Motor neuron (in vitro differentiated cells): ENCODE measurements at places on chromosomes 6 and 20.

DNA sequence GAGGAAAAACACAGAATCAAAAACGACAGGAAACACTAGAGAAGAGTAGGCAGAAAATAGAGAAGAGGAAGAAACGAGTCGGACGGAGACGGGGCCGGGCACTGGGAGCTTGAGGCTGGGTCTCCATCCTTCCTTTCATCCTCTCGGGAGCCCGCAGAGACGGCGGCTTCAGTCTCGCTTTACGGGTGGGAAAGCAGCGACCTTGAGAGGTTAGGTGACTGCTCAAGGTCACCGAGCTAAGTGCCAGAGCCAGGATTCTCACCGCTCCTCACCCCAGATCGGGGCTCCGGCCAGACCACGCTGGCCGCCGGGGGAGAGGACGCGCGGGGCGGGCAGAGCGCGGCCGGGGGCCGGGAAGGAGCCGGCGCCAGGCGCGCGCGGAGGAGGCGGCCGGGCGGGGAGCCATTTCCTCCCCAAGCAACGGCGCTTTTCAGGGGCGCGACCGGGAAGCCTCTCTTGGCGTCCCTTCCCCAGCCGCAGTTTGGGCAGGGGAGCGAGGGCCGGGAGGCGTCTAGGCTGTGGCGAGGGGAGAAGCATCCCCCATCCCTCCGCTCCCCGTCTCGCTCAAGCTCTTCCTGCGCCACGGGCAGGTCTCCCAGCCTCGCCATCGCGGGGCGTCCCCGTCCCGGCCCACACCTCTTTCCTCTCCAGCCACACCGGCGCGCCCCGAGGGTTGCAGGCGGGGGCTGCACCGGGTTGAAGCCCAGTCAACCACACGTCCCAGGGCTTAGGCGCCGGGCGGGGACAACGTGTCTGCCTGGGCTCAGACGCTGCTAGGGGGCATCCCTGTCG, 24.1 kb upstream of the MAP3K7 start:
- peak; percentile 85 for ATAC-seq

- no peak for ATAC-seq
Measured at GRCh38 chr6:72890671-72891070, 268.8 kb downstream of the KCNQ5 start.

GRCh38 chr6:111417946-111418345, 65.1 kb downstream of the REV3L start:
- no peak for ATAC-seq

GRCh38 chr6:158646023-158646910, 1.7 kb upstream of the DYNLT1 start:
- ATAC-seq: no peak

DNA sequence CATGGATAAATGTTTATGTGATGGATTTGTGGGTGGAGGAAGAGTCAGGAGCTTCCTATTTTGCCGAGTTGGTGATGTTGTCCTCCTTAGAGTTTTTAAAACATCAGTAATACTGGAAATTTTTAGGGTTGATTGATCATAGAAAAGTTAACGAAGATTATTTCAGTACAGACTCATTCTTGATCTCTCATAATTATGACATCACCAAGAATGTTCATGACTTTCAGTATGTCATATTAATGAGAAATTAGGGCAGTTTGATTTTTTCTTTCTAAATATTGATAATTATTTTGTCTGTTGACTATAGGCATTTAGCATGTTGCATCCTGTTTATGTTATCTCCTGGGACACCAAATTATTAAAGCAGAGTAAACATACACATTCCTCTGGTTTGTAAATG, 512.2 kb downstream of the CD109 start:
- no peak for ATAC-seq

DNA sequence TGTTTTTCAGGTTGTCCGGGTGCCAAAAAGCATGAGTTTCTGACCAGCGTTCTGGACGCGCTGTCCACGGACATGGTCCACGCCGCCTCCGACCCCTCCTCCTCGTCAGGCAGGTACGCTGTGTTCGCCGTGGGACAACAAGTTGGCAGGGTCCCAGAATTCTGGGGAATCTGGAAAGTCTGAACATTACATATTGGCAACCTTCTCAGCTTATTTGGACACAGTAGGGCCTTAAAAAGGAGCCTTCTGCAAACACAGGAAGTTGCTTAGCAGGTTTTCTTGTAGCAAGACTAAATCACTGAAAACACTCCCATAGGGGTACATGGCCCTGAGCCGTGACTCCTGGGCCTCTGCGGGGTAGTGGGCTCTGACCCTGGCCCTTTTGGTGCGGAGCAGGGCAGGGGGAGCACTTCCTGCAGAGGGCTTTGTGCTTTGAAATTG, 209.7 kb downstream of the SMOC2 start:
- no peak for ATAC-seq

DNA sequence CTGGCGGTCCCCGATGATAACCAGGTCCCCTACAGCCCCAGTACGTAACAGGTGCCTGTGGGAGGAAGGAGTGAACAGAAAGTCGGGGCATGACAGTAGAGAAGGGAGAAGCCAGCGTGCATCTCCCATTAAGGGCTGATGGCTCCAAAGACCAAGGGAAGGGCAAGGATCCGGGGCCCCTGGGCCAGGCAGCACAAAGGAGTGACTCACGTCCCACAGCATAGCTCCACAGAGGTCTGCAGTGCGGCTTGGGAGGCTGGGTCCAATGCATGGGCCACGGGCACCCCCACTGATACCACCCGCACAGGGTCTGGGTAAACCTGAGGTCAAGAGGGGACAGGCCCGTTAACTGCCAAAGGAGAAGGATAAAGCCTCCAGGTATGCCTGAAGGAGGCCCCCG, 10.3 kb downstream of the AARS2 start:
- ATAC-seq: no peak

DNA sequence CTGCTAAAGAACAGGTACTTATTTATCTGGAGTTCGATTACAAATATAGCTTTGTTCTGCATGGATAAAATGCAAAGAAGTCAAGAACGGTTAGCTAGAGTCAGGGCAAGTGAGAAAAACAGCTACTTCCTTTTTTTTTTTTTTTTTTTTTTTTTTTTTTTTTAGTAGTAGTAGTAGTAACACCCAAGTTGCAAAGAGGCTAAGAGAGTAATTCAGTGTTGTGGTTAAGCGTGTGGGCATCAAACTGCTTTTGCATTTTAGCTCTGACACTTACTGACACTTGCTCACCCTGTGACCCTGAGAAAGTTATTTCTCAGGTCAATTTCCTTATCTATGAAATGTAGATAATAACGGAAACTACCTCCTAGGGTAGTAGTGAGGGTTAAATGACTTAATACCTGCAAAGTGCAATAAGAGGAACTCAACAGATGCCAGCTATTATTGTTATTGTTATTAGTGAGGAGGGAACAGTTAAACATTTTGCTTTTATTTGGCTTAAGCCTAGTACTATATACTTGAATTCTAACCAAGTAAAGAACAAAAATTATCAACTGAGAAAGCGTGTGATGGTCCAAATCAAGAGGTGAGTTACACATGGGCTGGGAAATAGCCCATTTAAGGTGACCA, 86.7 kb upstream of the BACH2 start:
- no peak for ATAC-seq

GRCh38 chr20:24321973-24322372, 147.5 kb upstream of the SYNDIG1 start:
- ATAC-seq: peak; percentile 73

- ATAC-seq: no peak
Measured at GRCh38 chr20:21126581-21126870, 644 bp downstream of the KIZ start.

GRCh38 chr6:131652472-131652871, 15.4 kb downstream of the ENPP3 start:
- ATAC-seq: no peak

DNA sequence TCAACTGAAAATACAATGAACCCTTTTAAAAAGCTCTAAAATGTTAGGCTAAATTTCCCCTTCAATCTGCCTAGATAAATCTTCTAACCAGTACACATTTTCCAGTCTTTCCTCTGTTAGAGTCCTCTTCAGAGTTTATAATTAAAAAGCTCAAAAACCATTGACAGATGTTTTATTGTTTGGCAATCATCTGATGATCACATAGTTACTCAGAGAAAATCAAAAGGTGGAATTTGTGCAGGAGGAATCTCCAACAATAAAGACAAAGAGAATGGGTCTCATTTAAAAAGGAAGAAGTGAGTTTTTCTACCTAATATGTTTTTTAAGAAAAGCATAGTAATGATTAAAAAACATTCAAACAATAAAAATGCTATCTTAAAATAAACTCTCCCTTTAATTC, 3.1 kb downstream of the TRAPPC3L start:
- no peak for ATAC-seq

GRCh38 chr6:63975699-63976098, 340.1 kb downstream of the PHF3 start:
- no peak for ATAC-seq

DNA sequence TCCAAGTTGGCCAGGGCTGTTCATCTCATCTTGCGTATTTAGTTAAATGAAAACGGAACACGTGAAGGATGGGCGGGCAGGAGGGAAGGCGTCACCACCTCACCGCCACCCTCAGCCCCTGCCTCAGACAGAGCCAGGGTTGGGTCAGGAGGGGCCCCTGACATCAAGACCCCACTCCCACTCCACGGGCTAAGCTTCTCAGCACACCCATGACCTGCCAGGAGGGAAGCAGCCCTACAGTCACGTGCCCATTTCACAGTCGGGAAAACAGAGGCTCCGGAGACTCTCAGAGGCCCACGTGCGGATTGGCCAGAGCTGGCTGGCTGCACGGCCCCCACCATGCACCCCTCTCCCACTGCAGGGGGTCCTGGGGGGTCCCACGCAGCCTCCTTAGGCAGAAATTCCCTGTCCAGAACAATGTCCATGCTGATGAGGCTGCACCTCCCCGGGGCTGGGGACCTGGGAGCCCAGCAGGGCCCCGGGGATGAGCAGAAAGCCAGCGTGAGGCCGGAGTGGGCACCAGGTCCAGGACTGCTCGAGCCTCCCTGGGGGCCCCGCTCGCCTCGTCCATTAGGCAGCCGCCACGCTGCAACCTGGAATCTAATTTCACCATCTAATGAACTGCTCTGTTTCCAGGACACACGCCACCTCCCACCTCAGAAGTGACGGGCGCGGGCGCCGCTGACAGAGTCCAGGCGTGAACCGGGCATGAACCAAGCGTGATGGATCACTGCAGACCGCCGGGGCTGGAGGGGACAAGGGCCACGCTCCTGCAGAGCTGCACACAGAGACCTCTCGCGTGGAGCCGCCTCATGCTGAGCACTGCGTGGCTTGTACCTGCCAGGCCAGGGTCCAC, 15.8 kb downstream of the KCNQ2 start:
- ATAC-seq: no peak

- no peak for ATAC-seq
Measured at GRCh38 chr6:110563711-110564110, 87.3 kb upstream of the SLC22A16 start.

DNA sequence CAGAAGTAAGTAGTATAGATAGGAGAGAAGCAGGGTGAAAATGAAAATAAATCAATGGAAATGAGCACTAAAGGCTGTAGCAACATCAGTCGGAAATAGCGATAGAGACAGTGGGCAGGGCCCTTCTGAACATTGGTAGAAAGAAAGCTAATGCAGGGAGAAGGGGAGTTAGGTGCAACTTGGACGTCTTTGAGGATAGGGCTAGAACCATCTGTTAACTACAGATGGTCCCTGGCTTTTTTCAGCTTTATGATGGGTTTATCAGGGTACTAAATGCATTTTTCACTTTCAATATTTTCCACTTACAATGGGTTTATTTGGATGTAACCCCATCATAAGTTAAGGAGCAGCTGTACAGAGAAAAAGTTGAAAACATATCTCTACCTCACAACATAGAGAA, 72.8 kb upstream of the CNR1 start:
- ATAC-seq: no peak

DNA sequence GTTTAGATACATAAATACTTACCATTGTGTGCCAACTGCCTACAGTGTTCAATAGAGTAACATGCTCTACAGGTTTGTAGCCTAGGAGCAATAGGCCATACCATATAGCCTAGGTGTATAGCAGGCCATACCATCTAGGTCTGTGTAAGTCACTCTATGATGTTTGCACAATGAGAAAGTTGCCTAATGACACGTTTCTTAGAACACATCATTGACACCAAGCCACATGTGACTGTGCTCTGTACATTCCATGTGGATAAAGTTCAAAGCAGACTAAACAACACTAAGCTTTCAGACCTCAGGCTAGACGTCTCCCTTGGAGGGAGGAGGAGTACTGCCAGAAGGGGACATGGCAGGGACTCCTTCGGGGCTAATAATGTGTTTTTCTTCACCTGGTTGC, 93.6 kb downstream of the KIF16B start:
- no peak for ATAC-seq

- ATAC-seq: no peak
Measured at GRCh38 chr6:1587546-1587945, 22.2 kb upstream of the FOXC1 start.

GRCh38 chr6:5314191-5314865, 53.0 kb downstream of the FARS2 start:
- no peak for ATAC-seq

DNA sequence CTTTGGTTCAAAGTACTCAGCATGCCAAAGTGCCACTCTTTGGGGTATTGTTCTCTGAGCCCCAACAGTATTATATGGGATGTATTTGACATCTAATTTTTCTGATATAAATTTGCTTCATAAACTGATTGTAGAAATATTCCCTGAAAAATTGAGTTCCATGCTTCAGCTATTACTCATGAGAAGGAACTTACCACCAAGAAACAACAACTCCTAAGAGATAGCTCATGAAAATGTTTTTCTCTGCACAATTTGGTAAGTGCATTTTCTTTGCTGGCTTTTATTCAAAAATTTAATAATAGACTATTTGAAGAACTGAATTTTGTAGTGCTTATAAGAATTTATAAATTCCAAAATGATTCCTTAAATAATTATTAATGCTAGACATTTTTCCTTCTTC, 12.8 kb upstream of the TPD52L1 start:
- no peak for ATAC-seq

- peak; percentile 94 for ATAC-seq
Measured at GRCh38 chr6:124881898-124882578, 80.2 kb upstream of the RNF217 start.

DNA sequence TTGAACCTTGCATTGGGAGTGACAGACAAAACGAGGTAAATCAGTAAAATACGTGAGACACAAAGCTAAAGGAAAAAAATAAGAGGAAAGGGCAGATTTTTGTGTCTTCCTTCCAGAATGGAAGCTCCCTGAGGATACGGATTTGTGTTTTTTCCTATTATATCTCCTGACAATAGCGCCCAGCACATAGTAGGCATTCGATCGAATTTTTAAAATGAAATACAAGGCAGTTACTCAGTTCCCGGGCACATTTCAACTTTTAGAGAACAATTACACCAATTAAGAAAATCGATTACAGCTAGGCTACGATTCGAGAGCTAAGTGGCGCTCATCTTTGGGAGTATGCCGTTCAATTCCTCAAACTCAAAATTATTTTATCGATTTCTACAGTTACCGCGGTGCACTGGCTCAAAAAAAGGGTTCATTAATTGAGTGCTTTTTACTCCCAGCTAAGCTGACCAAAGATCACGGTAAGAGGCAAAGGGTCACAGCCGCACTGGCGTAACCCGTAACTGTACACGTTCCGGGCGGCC, 443 bp downstream of the RMND1 start:
- ATAC-seq: no peak

GRCh38 chr20:35698298-35699126, 640 bp downstream of the NFS1 start:
- ATAC-seq: peak; percentile 64

GRCh38 chr6:118589649-118590365, 41.7 kb downstream of the PLN start:
- ATAC-seq: no peak
